Cardiac muscle cell (in vitro differentiated cells and primary cell): ENCODE measurements at places on chromosomes 3 and 15.

- no peaks in the 10 kb centered on the region for H3K36me3 ChIP-seq
- DNase-seq: no peak
- no peak overlapping the region for H3K27ac ChIP-seq
- H3K4me3 ChIP-seq: no peak overlapping the region
- no peaks in the 10 kb centered on the region for H3K27me3 ChIP-seq
These were observed 232.4 kb upstream of the WNT5A start for GRCh38 chr3:55719508-55719907.

GRCh38 chr15:55005679-55006078, 191.1 kb downstream of the RSL24D1 start:
- no peaks in the 10 kb centered on the region for H3K27me3 ChIP-seq
- peaks cover 7% of the 10 kb centered on the region for H3K4me1 ChIP-seq
- no peaks in the 10 kb centered on the region for H3K36me3 ChIP-seq
- no peak for DNase-seq
- no peak overlapping the region for H3K4me3 ChIP-seq

DNA sequence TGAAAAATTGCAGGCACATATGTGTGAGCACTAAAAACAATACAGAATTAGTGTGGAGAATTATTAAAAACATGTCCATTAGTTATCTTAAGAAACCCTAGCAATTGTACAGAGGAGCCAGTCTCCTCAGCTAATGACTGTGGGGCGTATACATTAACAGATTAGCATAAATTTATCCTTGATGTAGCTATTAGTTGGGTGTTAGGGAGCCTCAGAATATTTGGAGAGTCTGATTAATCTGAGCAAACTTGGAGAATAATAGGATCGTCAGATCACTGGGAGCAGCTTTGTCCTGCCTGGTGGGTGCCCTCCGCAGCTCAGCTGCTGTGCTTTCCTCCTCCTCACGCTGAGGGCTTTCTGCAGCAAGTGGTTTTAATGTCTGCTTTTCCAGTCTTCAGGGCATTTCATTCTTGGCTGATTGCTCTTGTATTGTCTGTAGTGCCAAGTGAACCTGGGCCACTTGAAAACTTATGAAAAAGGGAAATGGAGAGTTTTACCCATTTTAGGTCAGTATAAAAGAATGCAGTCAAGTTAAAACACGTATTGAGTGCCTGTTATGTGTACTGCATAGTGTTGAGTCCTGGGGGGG, 417.4 kb upstream of the SEMA6D start:
- no peaks in the 10 kb centered on the region for H3K27me3 ChIP-seq
- no peak for DNase-seq
- H3K4me3 ChIP-seq: no peak overlapping the region
- H3K27ac ChIP-seq: no peak overlapping the region
- H3K4me1 ChIP-seq: peaks cover 13% of the 10 kb centered on the region

DNA sequence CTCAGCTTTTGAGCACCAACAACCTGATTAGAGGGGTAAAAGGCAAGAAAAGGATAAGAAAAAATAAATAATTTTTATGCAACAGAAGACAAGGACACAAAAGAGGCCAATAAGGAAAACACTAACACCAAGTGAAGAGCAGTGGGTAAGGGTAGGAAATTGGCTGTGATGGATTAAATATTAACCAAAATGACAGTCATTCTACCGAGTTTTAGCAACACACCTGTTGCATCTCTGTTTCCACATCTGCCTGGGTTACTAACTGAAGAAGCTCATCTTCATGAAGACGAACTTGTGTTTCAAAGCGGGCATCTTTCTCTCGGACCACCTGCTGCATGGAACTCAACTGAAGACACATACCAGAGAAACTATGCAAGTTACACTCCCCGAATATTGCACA, 30.1 kb downstream of the GOLGB1 start:
- H3K4me1 ChIP-seq: no peaks in the 10 kb centered on the region
- DNase-seq: no peak
- H3K27me3 ChIP-seq: no peaks in the 10 kb centered on the region

- no peaks in the 10 kb centered on the region for H3K36me3 ChIP-seq
- H3K4me3 ChIP-seq: no peak overlapping the region
- no peaks in the 10 kb centered on the region for H3K27me3 ChIP-seq
- no peak overlapping the region for H3K27ac ChIP-seq
- DNase-seq: no peak
These were observed 271.0 kb upstream of the ZPLD1 start for GRCh38 chr3:102163818-102164154.

DNA sequence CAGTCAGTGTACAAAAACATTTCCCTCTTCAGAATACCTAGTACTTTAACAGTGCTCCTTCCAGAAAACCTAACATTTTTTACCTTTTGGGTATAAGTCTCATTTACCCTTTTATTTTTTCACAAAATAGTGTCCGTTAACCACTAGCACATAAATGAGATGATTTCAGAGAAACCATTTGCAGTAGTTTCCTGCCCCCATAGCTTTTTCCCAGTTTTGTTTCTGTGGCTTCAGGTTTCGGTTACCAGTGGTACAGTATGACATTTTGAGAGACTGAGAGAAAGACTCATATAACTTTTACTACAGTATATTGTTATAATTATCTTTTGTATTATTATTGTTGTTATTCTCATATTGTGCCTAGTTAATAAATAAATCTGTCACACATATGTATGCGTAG, 6.2 kb upstream of the RBMS3 start:
- H3K36me3 ChIP-seq: no peaks in the 10 kb centered on the region
- no peak overlapping the region for H3K27ac ChIP-seq
- DNase-seq: no peak

GRCh38 chr3:195907684-195907933, 742 bp downstream of the TNK2 start:
- H3K4me1 ChIP-seq: peaks cover 22% of the 10 kb centered on the region
- H3K4me3 ChIP-seq: peak overlapping the region; percentile 67
- no peak for DNase-seq
- no peaks in the 10 kb centered on the region for H3K27me3 ChIP-seq
- H3K36me3 ChIP-seq: no peaks in the 10 kb centered on the region
- H3K27ac ChIP-seq: no peak overlapping the region
